ENCODE measurements at places on chromosomes 1 and 21.

DNA sequence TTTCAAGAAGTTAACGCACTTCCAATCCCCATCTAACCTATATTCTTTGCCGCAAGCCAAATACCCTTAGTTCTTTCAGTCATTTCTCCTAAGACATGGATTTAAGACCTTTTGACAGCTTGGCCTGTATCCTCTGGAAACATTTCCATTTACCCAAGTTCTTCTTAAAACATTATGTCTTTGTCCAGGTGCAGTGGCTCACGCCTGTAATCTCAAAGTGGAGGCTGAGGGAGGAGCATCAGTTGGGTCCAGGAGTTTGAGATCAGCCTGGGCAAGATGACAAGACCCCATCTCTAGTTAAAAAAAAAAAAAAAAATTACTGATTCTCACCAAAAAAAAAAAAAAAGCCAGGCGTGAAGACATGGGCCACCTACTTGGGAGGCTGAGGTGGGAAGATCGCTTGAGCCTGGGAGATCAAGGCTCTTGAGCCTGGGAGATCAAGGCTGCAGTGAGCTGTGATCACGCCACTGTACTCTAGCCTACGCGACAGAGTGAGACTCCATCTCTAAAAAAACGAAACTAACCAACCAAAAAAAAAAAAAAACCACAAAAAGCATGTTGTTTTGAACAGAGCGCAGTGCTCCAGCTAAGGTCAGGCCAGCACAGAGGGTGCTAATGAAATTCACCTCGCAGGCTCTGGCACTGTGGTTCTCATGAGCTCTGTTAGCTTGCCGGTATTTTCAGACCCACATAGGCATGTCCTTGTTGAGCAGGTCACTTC is 36.0 kb downstream of the NUAK2 start:
- no peak for DNase-seq

DNA sequence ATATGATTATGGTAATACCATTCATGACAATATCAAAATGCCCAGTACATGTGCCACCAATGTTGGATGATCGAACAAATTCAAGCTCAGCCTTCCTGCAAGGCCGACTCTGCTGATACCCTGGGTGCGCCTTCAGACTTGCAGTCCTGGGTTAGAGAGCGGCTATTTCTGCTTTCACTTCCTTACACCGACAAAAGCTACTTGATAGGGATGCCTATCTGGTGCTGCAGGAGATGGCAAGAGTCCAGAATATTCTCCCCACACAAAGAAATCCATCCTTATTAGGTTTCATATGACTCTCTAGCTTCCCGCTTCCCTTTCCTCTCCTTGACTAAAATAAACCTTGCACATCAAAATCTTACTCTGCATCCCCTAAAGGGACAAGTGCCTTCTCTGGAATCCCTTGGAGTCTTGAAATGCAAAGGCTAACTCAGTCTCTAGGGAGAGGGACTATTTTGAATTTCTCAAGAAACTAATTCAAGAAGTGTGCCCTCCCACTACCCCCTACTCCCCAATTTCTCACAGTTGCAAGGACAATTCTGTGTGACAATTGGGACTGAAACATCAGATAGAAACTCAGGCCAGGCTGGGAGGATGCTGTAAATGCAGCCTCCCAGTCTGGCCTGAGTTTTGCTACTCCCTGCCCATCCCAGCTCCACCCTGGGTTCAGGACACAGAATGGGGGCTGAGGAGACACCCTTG is 103.1 kb upstream of the USP24 start:
- DNase-seq = no peak

- no peak for DNase-seq
These were observed 24.2 kb downstream of the SPAG17 start for GRCh38 chr1:118160806-118161205.

DNA sequence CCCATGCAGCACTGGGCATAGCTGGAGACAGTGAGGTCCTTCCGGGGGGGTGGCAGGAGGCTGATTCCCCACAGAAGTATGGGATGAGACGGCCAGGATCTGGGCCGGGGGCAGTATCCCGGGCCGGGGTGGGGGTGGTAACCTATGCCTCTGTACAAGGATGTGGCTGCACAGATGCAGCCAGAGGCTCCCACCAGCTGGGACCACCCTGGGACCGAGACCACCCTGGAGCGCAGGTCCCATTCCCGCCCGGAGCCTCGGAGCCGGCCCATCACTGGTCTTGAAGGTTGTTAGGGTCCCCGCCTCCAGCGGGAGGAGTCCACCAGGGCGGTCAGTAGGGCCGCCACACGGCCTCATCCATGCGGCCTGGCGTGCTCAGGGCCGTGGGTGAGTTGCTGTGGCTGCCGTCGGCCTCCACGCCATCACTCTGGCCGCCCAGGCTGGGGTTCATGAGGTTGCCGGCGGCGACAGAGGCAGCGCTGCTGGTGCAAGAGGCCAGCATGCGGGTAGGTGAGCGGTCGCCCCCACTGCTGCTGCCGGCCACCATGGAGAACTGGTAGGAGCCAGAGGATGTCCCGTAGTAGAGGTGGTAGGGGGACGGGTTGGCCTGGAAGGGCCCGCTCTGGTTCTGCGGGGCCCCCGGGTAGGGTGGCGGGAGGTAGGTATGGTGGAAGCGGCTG is 28.1 kb downstream of the RUNX3 start:
- DNase-seq = no peak

DNA sequence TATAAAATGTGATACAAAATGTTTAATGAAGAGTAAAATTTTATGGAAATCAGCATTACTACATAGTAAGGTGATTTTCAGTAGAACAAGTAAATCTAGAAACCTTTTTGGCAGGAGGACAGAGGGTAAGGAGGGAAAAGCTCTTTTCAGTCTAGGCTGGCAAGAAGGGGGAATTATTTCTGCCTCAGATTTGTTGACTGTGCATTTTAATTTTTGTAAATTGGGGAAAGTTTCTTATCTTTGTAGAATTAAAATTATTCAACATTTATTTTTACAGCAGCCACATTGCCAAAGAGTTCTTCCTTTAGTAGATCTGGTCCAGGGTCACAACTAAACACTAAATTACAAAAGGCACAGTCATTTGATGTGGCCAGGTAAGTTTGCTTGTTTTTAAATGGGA is 109.2 kb downstream of the ITSN1 start:
- no peak for DNase-seq
